Suppressor macrophage (primary cell): ENCODE measurements at places on chromosomes 13 and 19.

DNA sequence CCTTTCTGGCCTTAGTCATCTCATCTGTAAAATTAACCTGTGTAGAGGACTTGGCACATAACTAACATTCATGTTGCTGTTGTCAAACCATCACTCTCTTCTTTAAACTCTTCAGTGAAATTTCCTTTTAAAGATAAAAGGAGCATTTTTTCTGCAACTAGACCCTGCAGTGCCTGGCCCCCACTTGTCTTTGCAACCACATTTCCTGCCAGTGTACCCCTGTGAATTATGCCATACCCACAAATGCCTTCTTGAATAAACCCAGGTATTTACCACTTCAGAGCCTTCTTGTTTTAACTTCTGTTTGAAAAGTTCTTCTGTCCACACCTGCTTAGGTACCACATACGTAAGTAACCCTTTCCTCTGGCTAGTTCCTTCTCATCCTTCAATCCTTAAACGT lies 118.8 kb downstream of the CDK8 start:
- no peak for DNase-seq

- DNase-seq, result peak; percentile 81
Observed at GRCh38 chr19:40090241-40091204, at the start of gene ZNF780A. TSS of gene ZNF780A (minus strand) at chr19:40090943. CDS start at chr19:40084753, 6,190 bp downstream.

DNA sequence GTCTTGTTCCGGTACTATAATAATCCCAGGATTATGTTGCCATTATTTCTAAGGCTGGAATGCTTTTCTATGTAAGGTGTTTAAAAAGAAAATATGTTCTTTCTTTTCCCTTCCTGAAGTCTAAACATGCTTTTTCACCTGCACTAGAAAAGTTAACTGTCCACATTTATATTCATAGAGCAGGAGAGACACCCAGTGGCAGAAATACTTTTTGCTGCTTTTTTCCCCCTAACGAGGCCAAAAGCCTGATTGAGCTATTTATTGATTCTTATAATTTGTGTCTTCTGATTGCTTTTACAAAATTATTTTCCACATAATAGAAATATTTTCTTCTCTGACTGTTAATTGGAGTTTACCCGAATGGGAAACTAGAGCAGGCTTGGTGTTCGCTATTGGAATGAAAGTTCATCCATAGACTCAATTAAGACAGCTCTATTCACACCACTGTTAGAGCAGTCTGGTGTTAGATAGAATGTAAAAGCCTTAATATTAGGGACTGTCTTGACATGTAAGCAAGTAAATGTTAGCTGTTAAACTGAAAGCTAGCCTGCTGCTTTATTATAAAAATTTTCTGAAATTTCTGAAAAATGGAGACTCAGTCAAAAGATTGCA lies 15.8 kb downstream of the GPR180 start:
- DNase-seq, result peak; percentile 34

DNA sequence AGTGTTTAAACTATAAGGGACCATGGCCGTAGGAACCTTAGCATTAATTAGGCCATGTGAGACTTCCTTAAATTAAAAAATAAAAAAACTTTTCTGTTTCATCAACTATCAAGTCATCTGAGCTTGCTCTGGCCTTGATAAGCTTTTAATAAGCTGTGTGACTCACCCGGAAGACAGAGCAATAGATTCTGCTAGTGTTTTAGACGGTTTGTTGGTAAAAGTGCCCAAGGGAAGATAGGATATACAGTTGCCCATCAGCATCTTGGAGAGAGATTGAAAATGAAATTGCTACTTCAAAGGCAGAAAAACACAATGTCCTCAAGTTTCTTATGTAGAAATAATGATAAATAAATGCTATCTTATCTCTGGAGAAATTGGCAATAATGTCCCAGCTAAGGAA lies 31.2 kb upstream of the RCBTB2 start:
- no peak for DNase-seq

- DNase-seq, result peak; percentile 49
Observed at GRCh38 chr19:49875857-49876421, 1.2 kb downstream of the AKT1S1 start.

DNA sequence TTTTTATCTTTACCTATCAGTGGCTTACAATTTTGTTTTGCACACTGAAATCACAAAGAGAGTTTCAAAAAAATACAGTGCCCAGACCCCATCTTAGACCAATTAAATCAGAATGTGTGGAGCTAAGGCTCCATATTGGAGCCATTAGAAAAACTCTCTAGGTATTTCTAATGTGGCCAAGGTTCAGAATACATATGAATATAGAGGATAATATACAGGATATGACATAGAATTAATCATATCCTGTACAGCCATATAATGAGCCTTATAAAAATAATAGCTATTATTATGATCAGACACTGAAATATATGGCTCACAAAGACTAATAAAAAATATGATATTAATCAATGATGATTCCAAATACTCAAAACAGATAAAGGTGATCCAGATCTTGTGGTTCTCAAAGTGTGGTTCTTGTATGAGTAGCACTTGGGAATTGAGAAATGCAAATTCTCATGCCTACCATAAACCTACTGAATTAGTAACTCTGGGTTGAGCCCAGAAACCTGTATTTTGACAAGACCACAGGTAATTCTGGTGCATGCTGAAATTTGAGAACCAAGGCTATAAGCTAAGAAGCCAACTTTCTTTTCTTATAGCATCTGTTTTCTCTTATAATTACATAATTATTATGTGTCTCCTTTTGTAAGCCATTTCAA lies 408.0 kb downstream of the DIAPH3 start:
- DNase-seq, result no peak

- DNase-seq, result no peak
Observed at GRCh38 chr13:98613591-98613990, 36.7 kb upstream of the STK24 start.

GRCh38 chr19:27775395-27775794 lies 1437.6 kb downstream of the UQCRFS1 start:
- DNase-seq, result no peak

GRCh38 chr19:10685210-10685609 lies 16.0 kb upstream of the QTRT1 start:
- no peak for DNase-seq

DNA sequence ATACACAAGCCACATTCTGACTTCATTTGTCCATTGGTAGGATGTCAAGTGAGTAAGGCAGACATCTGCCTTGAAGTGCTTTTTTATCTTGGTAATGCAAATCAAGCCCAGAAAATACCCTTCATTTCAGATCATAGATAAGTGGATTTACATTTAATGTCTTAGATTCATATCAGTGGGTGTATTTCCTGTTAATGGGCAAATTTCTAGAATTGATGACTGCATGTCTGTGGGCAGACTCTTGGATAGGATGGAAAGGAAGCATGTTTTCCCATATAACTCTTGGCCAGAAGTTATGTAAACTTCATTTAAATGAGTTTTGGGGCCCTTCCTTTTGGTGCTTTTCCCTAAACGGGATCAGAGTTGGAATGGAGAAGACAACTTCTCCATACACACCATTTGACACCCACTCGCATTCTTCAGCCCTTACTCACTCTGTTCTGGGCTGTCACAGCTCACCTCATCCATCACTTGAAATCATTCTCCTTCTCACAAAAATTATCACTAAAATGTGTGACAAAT lies 154.6 kb downstream of the FLT1 start:
- DNase-seq, result no peak

DNA sequence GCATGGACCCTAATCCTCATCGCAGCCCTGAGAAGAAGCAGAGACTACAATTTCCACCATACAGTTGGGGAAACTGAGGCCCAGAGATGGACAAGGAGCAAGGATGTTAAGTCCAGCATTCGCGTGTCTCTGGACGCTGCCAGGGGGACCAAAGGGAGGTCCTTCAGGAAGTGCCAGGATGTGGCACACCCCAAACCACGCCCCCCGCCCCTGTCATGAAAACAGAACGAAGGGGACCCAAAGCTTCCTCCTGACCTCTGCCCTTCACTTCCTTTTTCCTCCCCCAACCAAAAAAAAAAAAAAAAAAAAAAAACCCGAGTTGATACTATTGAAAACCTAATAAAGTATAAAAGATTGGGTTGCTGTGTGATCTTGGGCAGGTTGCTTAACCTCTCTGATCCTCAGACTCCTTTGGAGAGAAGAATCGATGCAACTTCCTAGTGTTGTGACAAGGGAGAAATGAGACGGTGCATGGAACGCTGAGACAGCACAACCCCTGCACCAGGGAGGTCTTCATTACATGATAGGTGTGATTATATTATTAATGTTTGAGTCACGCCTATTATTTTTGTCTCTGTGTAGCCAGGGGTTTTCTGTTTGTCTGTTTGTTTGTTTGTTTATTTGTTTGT lies 2.7 kb upstream of the ZBTB7A start:
- DNase-seq, result peak; percentile 86

DNA sequence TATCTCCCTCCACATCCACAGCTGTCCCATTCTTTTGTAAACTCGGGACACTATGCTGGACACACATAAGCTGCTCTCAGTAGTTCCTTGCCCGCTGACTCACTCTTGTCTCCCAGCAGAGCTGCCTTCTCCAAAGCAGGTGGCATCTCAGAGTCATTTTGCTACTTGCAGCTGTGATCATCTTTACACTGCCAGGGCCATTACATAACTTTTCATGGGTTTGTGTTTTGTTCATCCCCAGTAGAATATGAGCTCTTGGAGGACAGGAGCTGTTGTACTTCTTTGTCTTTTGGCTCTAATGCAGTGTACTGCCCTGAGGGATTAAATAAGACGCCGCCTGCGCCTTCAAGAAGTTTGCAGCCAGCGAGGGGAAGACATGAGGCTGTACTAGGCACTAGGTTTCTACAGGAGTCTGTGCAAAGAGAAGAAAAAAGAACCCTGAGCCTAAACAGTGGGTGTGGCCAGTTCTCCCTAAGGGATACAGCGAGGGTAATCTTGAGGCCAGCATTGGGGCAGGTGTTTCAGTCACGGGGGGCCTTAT lies 40.8 kb upstream of the GPR183 start:
- DNase-seq, result no peak

- no peak for DNase-seq
Observed at GRCh38 chr13:54110597-54110996, 1082.0 kb downstream of the OLFM4 start.

DNA sequence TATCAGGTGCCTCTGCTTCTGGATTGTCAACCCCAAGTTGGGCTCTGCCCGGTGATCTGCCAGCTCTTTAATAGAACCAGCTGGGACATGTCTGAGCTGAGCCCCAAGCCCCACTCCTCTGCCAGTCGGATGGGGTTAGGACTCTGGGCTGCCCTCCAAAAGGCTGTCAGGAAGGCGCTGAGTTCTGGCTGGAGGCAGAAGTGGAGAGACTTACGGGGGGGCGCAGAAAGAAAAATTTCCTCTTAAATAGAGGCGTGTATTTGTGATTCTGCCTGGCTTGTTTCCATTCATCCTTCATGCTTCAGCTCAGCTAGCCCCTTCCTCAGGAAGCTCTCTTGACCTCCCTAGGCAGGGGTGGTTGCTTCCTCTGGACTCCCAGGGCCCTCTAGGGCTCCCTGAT lies 985 bp upstream of the KCNK6 start:
- DNase-seq, result no peak

DNA sequence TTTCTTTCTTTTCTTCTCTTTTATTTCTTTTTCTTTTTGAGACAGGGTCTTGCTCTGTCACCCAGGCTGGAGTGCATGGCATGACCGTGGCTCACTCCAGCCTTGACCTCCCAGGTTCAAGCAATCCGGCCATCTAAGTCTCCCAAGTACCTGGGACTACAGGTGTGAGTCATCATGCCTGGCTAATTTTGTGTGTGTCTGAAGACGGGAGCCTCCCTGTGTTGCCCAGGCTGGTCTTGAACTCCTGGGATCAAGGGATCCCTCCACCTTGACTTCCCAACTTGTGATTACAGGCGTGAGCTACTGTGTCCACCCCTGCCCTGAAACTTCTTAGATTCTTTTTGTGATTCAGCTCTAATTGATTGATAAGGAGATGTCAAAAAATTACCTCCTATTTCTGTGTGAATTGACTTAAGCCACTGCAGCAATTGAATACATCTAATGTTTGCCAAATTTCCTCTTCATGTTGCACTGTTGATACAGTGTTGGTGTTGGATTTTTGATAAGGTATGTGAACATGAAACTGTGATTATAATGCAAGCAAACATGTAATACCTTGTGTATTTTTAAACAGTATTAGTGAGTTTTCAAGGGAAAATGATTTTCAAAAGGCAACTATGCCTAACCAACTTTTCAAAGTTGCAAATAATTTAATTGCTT lies 22.6 kb downstream of the KLF5 start:
- DNase-seq, result no peak

DNA sequence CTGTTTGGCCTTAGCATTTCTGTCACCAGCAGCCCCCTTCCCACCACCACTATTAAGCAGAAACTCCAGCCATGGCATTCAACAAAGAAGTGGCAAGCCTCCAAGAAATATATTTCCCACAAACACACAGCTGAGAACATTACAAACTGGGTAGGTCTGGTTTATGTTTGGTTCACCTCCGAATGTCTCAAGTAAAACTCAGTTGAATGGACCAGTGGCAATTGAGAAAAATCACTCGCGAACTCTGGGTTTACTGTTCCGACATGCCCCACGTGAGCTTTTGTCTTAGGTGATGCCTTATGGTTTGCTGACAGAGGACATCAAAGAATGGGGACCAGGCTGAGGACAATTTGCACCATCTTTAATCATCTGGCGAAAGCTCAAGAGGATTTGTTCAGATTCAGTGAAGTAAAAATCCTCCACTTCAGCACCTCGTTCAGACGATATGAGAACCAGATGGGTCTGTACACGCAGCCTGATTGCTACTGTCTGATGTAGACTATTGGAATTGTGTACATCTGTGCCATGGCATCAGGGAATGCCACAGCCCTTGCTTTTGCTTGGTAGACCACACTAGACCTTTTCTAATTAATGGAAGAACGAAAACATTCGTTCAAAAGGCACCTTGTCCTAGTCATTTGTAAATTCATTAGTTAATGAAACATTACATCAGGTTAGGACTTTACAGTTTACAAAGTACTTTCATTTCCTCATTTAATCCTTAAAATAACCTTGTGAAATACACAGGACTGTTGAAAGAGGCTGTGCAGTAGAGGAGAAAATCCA lies 59.4 kb downstream of the SLC10A2 start:
- no peak for DNase-seq

DNA sequence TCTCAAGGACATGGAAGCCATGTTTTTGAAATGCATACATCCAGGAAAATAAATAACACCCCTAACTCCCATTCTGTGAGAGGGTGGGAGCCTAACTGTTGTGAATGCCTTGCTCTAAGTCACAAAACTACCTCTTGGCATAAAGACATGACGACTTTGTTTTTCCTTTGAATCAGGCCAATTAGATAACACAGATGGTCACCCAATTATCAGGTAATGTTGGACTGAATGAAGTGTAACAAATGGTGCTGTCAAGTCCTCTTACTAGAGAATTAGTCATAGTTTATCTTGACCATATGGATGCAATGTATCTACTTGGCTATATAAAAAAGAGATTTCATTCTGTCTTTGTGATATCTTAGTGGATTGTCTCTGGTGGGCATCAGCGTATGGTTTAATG lies 553.6 kb upstream of the ATXN8OS start:
- DNase-seq, result no peak

DNA sequence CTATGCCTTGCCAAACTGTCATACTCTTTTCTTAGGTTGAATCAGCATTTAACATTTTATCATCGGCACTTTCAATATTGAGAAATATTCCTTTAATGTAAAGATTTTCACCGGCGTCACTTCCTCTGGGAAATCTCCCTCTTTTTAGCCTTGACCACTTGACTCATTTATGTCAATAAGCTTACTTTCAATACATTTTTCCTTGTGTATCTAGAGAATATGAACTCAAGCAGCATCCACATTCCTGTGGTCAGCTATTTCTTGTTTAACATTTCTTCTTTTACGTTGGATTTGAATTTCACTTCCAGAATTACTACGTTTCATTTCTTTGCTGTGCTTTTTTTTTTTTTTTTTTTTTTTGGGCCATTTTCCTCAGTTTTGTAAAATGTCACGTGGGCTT lies 271.2 kb upstream of the HTR2A start:
- peak; percentile 38 for DNase-seq

- DNase-seq, result no peak
Observed at GRCh38 chr19:15374105-15374651, 5.4 kb downstream of the AKAP8 start.
